ENCODE measurements at places on chromosomes 12 and 14.

DNA sequence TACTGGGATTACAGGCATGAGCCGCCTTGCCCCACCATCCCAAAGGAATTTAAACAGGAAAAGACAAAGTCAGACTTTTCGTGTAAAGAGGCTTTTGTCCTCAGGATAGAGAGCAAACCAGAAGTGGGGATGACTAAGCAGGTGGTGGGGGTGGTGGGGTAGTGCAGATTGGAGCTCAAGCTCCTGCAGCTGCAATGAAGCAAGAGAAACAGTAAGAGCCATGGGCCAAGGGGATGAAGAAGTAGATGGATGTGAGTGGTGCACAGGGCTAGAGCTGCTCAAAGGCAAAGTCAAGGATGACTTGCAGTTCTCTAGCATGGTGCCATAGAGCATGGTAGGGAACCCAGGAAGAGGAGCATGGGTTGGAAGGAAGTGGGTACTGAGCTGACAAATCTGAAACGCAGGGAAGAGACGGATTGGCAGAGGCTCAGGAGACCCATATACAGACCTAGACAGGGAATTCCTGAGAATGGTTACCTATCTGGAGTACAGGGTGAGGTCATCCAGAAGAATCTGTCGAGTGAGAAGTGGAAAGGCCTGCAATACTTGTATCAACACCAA is 11.4 kb upstream of the RNF34 start:
- peak; percentile 47 for DNase-seq

- DNase-seq = no peak
Observed at GRCh38 chr12:69500631-69501030, 30.4 kb downstream of the FRS2 start.

DNA sequence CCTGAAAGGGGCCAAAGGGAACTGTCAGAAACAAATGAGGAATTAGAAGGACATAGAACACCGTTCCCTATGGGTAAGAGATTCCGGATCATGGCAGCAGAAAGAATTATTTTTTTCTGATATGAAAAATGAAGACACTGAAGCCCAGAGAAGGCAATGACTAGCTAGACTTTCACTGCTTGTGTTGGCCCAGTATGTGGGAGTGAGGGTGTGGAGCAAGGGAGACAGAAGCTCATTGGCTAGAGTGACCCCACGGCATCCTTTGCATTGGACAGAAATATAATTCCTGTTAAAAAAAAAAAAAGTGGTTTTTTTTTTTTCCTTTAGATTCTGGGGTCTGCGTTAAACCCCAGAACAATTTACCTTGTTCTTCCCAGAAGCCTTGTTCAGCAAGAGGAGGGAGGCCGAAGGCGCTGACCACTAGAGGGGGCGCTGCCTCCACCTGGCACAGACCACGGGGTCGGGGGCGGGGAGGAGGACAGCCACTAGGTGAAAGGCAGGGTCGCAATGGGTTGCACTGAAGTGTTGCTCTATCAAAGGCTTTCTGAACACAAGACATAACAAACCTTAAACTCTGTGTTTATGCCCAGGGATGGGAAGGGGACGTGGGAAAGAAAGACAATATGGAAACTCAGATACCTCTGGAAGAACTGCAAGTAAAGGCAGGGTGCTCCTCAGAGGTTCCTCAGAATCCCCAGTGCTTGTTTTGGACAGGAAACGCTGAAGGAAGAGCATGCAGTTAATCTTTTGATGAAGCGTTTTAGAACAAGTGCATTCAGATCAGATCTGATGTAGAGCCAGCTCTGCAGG is 156.8 kb downstream of the KCNA5 start:
- peak; percentile 38 for DNase-seq

DNA sequence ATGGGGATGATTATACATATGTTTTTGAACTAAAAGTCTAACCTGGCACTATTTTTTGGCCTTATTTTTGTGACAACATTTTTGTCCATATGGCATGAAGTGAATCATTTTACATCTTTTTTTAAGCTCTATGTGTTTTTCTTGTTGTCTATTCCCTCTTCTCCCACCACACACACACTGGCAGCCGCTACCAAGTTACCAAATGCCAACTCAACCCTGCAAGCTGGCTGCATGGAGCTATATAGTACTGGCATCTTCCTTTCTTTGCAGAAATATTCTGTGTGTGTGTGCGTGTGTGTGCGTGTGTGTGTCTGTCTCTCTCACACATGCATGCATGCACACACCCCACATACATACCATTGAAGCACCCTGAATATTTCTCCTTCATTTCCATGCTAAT is 278.9 kb upstream of the SOX5 start:
- DNase-seq = no peak

DNA sequence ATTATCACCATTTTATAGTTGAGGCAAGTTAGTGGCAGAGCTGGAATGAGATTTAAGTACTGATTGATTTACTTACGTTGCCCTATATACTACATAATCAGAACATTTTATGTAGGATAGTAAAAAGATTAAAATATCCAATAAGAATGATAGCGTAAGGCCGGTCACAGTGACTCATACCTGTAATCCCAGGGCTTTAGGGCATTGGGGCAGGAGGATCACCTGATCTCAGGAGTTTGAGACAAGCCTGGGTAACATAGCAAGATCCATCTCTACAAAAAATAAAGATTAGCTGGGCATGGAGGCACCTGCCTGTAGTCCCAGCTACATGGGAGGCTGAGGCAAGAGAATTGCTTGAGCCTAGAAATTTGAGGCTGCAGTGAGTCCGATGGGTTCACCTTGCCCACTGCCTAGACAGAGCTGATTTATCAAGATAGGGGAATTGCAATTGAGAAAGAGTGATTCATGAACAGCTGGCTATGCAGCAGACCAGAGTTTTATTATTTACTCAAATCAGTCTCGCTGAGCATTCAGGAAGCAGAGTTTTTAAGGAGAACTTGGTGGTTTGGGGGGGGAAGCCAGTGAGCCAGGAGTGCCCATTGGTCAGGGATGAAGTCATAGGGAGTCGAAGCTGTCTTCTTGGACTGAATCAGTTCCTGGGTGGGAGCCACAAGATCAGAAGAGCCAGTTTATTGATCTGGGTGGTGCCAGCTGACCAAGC is 24.7 kb upstream of the SGPP1 start:
- peak; percentile 79 for DNase-seq

DNA sequence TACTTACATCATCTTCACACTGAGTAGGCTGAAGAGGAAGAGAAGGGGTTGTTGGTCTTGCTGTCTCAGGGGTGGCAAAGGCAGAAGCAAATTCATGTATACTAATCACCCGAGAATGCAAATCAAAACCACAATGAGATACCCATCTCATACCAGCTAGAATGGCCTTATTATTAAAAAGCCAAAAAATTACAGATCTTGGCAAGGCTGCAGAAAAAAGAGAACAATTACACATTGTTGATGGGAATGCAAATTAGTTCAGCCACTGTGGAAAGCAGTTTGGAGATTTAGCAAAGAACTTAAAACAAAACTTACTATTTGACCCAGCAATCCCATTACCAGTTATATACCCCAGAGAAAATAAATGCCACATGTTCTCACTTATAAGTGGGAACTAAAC is 154.9 kb downstream of the SEC23A start:
- DNase-seq = no peak

- DNase-seq = no peak
Observed at GRCh38 chr12:61717986-61718385, 542.2 kb upstream of the USP15 start.

DNA sequence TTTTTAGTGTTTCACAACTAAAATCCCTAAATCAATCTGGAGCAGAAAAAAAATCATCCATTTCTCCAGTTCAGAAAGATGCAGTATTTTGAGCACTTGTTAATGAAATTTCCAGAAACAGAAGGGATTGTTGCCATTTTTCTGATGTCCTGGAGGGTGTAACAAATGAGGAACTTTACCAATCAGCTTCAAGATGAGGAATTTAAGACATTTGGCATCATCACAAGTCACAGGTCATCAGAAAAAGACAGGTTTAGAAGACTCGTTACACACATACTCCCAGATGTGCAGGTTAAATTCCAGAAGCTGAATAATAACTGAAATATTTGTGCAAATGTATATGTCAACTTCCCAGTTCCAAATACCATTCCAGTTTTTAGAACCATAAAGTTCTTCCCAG is 482 bp upstream of the PSMC1 start:
- no peak for DNase-seq

- no peak for DNase-seq
Observed at GRCh38 chr12:82595941-82596340, 90.8 kb upstream of the TMTC2 start.

- no peak for DNase-seq
Observed at GRCh38 chr12:62922539-62922938, 12.4 kb downstream of the PPM1H start.

DNA sequence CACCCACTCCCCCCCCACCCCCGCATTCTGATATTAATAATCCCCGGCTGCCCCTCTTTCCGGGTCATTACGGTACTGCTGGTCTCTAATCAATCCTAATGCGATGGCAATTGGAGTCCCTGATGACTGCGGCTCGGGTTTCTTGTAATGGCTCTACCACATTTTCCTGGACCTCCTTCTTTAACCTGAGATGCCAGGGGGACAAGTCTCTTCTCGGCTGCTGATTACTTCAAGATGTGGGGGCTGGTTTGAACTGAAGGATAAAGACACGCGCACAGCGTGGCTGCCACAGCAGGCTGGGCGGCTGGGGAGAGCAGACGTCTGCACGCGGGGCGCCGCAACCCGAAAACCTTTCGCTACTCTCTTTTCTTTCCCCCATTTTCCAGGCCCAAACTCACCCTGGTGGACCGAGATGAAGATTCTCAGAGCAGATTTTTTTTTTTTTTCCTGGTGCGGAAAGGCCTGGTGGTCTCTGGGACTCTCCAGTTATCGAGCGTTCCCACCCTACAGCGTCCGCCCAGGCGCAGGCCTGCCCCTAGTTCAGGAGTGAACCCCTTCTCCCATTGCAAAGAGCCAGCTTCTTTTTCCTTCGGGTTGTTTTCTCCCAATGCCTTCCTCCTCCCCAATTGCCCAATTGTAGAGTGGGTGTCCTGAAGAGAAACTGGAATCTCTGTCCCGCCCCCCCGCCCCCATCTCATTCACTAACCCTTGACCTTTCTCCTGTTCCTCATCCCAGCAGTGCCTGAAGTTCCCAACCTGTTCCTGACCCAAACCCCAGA is 6.0 kb upstream of the SIX1 start:
- DNase-seq = peak; percentile 50

DNA sequence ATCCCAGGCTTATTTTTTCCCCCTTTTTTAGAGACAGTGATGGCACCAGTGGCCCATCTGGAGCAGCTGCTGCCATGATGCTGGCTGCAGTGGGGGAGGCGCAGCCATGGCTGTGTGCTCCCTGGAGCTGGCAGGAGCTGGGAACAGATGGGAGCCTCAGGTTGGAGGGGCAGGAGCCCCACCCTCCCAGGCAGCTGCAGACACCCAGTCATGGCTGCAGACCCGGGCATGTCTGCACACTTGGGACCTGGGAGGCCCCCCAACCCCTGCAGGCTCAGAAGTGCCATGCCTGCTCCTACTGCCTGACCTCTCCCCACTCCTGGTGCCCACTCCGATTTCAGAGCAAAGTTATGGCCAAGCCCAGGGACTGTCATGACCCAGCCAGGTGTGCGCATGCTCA is 25.1 kb downstream of the CDKL1 start:
- no peak for DNase-seq

GRCh38 chr14:77327111-77327510 is 6.3 kb downstream of the GSTZ1 start:
- DNase-seq = no peak

GRCh38 chr12:116381240-116381743 is 103.8 kb upstream of the MED13L start:
- no peak for DNase-seq

DNA sequence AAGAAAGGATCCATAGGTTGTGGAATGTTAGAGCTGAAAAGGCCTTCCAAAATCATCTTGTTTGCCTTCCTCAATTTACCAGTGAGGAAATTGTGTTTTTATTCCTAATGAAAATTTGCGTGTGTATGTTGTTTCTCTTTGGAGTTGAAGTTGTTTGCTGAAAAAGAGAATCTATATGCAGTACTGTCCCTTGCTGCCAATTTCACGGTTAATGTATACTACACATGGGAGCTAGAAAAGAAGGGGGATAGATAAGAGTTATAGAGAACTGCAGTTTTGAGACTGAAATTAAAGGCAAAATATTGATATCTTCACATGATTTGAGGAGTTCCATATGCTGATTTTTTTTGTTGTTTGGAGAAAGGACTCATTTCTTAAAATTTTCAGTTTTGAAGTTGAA is 62.0 kb upstream of the LRTM2 start:
- DNase-seq = no peak

DNA sequence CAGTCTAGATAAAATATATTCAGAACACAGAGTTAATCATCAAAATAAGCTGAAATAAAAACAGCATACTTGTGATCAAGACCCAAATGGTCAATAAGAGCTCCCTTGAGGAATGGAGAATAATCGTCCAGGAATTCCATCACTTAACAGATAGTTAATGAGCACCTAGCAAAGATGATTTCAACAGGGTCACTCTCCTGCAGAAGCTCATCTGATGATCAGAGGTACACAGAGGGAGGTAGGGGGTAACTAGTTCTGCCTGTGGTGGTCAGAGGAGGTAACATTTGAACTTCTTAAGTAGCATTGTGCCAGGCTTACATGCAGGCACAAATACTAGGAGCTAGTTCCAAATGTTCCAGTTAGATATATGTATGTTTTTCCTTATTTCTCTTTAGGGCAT is 9.5 kb downstream of the MED13L start:
- DNase-seq = no peak

DNA sequence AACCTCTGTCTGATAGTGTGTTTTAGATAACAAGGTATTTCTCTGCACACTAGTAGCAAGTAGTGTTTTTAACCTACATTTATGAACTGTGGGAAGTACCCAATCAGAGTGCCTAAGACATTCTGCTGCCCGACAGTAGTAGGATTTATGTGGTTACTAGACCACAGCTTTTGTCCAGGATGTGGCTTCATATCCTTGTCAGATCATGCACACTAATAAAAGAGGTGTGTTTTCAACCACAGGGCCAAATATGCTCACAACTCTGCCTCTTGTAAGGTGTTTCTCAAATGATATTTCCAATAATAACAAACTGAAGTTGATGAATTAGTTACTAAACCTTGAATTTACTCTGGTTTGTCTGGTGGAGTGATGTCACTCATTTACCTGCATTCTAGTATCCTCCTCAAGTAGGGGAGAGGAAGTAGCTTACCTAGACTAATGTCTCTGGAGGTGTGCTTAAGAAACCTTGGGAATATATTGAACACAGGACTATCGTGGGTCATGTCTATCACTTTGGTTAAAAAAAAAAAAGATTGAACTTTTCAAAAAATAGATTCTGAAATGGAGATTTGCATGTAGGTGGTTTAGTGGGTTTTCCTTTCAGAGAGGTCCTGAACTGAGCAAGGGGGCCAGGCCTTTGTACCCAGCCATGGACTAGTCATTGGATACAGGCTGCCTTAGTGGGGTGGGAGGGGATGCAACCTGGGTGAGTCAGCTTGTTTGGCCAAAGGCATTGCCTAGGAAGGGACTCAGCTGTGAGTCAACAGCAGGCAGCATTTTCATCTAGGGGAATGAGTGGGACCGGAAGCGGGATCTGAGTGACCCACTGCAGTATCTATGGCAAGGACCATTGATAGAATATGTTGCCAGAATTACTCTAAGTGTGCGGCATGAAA is 14.1 kb downstream of the FBXW8 start:
- no peak for DNase-seq

GRCh38 chr12:119589097-119589496 is 4.5 kb upstream of the TMEM233 start:
- DNase-seq = peak; percentile 47

Data from suppressor macrophage treated with lipopolysaccharide for 1 hour (primary cell).